ENCODE measurements at places on chromosomes 6 and 20. TPM values are rescaled to one million over a fixed set of nuclear protein-coding genes. Genes with fewer than 3 reads are reported as not detected.

- no peak for DNase-seq
- peak overlapping the region; percentile 75 for H3K27ac ChIP-seq
- H3K36me3 ChIP-seq: no peaks in the 10 kb centered on the region
- no peak overlapping the region for H3K4me3 ChIP-seq
- no peaks in the 10 kb centered on the region for H3K27me3 ChIP-seq
Measured at GRCh38 chr20:44644667-44645131, 6.8 kb downstream of the ADA start.

DNA sequence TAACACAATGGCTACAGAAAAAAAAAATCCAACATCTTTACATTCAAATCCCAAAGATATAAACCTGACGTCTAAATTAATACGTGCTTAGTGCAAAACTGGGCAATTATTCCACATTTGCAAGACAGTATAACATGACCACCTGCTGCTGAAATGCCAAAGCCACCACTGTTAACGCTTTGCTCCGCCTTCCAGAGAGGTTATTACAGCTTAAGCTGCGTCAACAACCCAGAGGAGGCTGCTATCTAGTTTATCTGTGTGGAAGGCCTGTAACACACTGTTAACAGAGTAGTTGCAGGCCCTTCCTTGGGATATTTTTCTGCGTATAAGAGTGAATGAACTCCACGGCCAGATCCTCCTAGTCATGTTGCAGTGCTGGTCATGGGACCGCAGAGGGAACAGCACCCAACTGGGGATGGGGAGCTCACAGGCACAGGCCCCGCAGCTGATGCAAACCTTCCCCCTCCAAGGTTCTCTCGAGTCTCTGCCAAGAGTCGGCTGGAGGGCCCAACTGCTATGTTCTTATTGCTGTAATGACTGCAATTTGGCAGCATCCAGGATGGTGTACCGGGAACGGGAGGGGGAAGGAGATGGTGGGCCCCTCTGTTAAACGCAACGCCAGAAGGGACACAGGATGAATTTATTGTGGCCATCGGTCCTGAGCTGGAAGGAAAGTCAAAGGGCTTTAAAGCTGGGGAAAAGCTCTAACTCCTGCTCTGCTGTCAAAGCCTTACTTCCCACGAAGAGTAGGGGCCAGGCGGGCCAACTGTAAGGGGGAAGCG, 993 bp upstream of the NCOA7 start:
- no peaks in the 10 kb centered on the region for H3K27me3 ChIP-seq
- H3K4me3 ChIP-seq: peak overlapping the region; percentile 83
- H3K4me1 ChIP-seq: peaks cover 19% of the 10 kb centered on the region
- H3K36me3 ChIP-seq: no peaks in the 10 kb centered on the region
- H3K27ac ChIP-seq: peak overlapping the region; percentile 98

The C6orf58 gene
- total RNA-seq: not detected

The FRK gene
- total RNA-seq: 1.7 TPM

The HIVEP2 gene
- 24.4 TPM for total RNA-seq
